ENCODE measurements at places on chromosomes 5 and 9.

DNA sequence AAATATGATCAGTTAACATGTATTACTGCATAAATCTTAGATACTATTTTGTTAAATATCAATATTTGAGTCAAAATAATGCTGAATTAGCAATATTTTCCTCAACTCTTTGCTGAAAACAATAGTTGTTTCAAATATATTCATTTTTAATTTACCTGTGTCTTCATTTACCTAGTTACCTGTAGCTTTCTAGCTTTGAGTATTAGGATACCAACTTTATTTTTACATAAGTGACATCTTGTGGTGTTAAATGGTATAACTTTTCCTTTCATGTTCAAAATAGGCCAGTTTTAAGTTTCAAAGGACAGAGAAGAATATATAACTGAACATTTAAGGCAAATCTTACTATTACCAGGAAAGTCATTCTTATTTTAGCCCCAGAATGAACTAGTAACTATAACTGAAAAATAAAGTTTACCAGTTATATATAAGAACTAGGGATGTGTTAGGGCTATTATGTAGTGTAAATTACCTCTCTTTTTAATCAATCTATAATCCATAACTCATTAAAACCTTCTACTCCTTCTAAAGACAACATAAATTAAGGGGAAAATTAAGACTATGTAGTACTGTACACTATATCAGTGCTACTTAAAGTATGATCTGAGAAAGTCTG is 25.3 kb downstream of the AP3B1 start:
- peak; percentile 4 for DNase-seq

GRCh38 chr5:143101725-143102386 is 301.6 kb downstream of the NR3C1 start:
- DNase-seq = no peak

- no peak for DNase-seq
Measured at GRCh38 chr5:151483647-151484046, 36.2 kb downstream of the SLC36A1 start.

DNA sequence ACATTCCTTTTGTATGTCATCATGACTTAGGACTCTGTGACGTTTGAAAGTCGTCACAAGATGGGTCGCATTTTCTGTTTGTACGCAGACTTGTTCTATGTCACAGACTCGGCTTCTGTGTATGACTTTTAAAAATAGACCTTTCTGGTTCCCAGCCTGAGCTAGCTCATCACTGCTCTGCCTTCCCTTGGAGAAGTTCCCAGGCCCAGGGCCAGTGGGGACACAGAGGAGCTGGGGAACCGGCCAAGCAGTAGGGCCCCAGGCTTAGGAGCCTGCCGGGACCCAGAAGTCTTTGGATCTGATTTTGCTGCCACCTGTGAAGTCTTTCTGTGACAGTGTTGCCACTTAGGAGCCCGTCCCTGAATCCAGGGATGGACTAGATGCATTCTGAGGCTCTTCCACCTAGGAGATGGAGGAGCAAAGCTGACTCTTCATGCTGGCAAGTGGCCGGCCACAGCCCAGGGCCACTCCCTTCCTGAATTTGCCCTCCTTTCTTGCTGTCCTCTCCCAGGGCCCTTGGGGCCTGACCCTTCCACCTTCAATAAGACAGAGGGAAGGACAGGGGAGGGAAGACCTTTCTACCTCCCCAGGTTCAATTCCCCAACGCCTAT is 18.1 kb upstream of the UBE2QL1 start:
- DNase-seq = no peak

DNA sequence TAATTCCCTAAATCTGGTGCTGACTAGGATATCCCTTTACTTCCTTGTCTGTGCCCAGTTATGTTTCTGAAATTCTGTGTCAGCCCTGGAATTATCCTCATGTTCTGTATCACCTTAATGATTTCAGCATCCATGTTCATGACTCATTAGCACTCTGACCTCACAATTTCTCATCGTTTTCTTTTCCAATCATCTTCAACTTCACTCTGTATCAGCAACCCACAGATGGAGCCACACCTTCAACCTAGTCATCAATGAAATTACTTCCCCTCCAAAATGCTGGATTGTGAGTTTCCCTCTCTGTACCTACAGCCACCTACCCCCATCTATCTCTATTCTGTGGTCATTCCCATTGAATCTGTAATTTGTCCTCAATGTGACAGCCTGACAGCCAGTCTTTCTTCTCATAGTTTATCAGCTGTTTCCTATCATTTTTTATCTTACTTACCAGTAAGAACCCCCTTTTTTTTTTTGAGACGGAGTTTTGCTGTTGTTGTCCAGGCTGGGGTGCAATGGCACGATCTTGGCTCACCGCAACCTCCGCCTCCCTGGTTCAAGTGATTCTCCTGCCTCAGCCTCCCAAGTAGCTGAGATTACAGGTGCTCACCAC is 3.1 kb upstream of the IL6ST start:
- no peak for DNase-seq

DNA sequence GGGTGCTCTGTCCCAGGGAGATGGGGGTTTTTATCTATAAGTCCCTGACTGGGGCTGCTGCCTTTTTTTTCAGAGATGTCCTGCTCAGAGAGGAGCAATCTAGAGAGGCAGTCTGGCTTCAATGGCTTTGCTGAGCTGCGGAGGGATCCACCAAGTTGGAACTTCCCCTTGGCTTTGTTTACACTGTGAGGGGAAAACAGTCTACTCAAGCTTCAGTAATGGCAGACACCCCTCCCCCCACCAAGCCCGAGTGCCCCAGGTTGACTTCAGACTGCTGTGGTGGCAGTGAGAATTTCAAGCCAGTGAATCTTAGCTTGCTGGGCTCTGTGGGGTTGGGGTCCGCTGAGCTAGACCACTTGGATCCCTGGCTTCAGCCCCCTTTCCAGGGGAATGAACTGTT is 375.8 kb downstream of the RAB3C start:
- no peak for DNase-seq

DNA sequence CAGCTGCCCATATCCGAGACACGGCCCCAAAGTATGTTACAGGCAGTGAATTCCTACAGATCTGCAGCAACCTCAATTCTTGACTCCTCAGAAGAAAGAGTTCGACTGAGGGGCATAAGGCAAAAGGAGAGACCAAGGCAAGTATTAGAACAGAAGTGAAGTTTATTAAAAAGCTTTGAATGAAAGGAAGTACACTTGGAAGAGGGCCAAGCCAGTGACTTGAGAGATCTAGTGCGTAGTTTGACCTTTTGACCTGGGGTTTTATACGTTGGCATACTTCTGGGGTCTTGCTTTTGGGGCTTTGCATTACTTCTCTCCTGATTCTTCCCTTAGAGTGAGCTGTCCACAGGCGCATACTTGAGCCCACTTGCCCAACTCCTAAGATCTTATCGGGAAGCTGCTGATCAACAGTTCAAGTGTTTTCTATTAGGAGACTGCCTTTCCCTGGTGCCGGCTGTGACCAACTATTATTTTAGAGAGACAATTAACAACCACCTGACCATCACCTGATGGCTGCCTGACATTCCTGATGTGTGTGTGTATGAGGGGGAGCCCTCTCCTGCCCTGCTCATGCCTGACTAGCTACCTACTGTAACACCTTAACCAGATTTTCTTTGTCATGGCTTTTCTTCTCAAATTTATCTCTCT is 1.5 kb upstream of the DEPDC1B start:
- DNase-seq = no peak

DNA sequence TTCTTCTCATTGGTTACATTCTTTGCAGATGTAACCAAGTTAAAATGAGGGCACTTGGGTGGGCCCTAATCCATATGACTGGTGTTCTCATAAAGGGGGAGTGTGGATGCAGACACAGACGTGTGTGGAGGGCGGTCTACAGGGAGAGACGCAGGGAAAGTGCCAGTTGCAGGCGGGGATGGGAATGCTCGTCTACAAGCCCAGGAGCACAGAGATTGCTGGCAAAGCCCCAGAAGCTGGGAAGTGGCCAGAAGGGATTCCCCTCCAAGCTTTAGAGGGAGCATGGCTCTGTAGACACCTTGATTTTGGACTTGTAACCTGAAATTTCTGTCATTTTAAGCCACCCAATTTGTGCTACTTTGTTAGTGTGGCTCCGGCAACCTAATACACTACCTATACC is 96.8 kb upstream of the CTSL start:
- DNase-seq = no peak

GRCh38 chr5:135430135-135430437 is 17.1 kb downstream of the DCANP1 start:
- no peak for DNase-seq

- no peak for DNase-seq
Measured at GRCh38 chr9:84846906-84847305, 177.4 kb downstream of the NTRK2 start.

DNA sequence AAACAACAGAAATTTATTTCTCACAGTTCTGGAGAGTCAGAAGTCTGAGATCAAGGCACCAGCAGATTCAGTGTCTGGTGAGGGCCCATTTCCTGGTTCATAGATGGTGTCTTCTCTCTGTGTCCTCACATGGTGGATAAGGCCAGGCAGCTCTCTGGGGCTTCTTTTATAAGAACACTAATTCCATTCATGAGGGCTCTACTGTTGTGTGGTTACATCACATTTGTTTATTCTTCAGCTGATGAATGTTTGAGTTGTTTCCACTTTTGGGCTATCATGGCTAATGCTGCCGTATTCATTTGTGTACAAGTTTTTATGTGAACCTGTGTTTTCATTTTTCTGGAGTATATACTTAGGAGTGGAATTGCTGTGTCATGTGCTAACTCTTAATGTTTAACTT is 35.2 kb downstream of the DDX4 start:
- DNase-seq = no peak

GRCh38 chr5:174340226-174340625 is 294.7 kb downstream of the NSG2 start:
- DNase-seq = no peak

Measured in NCI-H187 treated with DMSO at 0.1 percent for 48 hours (cell line).